ENCODE measurements at places on chromosomes 2 and 18.
A peak's percentile ranks its signal among the peaks of the same experiment; 100 is the strongest.

- no peak for DNase-seq
These were observed 245.7 kb downstream of the IKZF2 start for GRCh38 chr2:212905640-212906201.

- peak; percentile 36 for DNase-seq
These were observed 20.1 kb downstream of the SLC66A3 start for GRCh38 chr2:11175293-11175795.

GRCh38 chr2:11784747-11785610 lies 38.5 kb downstream of the LPIN1 start:
- peak; percentile 28 for DNase-seq

- no peak for DNase-seq
These were observed 173.1 kb downstream of the RNF152 start for GRCh38 chr18:61719671-61720070.

- no peak for DNase-seq
These were observed 146.0 kb downstream of the FAM210A start for GRCh38 chr18:13580351-13580750.

DNA sequence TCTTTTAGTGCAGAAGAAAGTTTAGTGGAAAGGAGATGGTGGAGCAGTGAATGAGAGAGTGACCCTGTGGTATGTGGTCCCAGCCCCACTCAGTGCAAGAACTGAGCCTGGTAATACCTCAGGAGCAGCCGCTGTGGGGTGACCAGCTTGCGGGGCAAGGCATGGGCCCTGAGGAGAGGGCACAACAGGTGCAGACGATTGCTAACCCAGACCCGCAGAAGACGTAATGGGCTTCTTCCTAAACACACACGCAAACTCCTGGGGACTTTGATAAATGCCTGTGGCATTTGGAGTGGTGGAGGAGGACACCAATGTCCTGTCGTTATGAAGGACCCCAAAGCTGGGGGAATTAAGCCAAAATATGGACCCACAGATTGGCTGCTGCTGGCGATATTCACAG lies 78.7 kb downstream of the GFPT1 start:
- no peak for DNase-seq

- DNase-seq, result peak; percentile 74
These were observed 1.3 kb downstream of the NCAPH start for GRCh38 chr2:96336873-96337272.

Data from suppressor macrophage treated with lipopolysaccharide for 4 hours (primary cell).